Muscle of leg (tissue), 16 donors: ENCODE measurements at places on chromosomes 3 and 15. TPM values are rescaled to one million over a fixed set of nuclear protein-coding genes. Genes with fewer than 3 reads are reported as not detected.

The IDH2 gene
- 215 TPM for total RNA-seq

The LRRC2 gene
- total RNA-seq, result 4.1 TPM

The PPP1R14D gene
- total RNA-seq, result not detected

The BCL2A1 gene
- 0.35 TPM for total RNA-seq

DNA sequence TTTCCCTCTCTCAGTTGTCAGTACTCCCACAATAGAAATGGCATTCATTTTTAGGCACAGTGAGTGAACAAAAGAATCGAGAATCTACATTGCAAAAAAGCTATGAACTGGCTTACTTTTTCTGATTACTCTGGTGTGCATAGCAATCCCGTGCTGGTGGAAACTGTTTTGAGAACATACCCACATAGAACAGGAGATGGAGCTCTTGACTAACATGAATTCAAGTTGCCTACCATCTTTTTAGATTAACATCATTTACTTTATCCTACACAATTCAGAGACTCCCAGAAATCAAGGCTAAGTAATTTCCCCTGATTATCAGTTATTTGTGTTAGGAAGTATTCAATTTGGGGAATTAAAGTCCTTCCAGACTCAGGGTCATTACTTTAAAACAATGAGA lies 326.6 kb downstream of the ARPP21 start:
- DNase-seq, result peak; percentile 74

- no peak for DNase-seq
These were observed 27.8 kb downstream of the IQCF6 start for GRCh38 chr3:51751287-51751686.

DNA sequence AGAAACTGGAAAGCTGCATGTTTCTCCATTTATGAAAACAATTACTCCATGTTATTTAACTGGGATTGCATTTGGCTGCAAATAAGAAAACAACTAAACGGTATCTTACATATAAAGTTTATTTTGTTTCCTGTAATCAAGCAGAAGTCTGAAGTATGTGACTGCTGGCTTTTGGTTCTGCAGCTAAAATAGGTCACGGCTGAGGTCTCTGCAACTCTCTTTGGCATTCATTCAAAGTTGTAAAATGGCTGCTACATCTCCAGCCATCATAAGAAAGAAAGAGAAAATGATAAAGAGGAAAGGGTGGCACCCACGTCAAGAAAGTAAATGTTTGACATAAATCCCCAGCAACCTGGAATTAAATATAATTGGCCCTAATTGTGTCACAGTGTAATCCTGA lies 406.1 kb downstream of the TBC1D5 start:
- DNase-seq, result peak; percentile 50
